Ovary (tissue), 10 donors: ENCODE measurements at places on chromosomes 5 and 9. TPM values are rescaled to one million over a fixed set of nuclear protein-coding genes. Genes with fewer than 3 reads are reported as not detected.

CATSPER3 gene
- polyA plus RNA-seq, result 0.45 TPM

MARCHF11 gene
- 0.27 TPM for polyA plus RNA-seq

DNA sequence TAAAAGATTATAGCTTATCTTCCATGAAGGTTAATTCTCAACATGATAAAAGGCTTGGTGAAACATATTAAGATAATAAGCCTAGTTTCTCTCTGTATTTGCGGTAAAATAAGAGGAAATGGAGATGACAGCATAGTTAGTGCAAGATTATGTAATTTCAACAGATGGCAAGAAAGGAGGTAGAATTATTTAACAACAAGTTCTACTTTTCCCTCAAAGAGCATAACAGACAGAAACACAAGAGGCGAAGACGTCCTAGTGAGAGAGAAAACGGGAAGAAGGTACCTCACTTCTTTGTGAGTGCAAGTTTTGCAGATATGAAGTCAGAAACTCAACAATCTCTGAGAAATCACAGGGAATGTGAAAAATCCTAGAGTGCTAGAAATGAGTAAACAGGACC lies 144.8 kb upstream of the ADCY2 start:
- H3K36me3 ChIP-seq, result no peaks in the 10 kb centered on the region
- H3K4me3 ChIP-seq, result no peak overlapping the region
- no peaks in the 10 kb centered on the region for H3K4me1 ChIP-seq
- no peaks in the 10 kb centered on the region for H3K27me3 ChIP-seq

DNA sequence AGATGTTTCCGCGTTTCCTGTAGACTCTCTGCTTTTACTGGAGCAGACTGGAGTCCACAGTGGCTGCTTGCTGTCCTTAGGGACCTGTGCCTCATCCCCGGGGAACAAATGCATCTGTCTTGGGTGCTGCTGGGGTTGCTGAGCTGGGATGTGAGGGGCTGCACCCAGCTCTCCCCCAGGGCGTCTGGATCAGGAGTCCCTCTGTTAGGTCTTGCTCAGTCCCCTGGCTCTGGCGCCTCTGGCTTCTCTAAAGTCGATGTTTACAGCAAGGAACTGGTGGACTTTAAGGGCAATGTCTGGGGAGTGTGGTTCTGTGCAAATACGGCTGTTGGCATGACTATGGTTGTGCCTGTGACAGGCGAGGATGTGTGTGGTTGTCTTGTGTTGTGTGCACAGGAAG lies 91.4 kb downstream of the CACNA1B start:
- H3K4me3 ChIP-seq, result no peak overlapping the region
- H3K4me1 ChIP-seq, result no peaks in the 10 kb centered on the region
- no peak overlapping the region for H3K27ac ChIP-seq
- peak; percentile 1 for DNase-seq

DNA sequence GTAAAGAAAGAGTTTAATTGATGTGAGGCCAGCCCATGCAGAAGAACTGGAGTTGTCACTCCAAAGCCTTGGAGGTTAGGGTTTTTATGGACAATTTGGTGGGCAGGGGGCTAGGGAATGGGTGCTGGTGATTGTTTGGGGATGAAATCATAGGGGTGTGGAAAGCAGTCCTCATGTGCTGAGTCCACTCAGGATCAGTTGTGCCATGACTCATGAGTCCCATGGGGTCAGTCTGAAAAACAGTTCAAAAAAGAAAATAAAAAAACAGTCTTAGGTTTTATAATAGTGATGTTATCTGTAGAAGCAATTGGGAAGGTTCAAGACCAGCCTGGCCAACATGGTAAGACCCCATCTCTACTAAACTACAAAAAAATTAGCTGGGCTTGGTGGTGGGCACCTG lies 162.3 kb downstream of the KDM4C start:
- no peaks in the 10 kb centered on the region for H3K4me1 ChIP-seq
- no peaks in the 10 kb centered on the region for H3K36me3 ChIP-seq
- no peak overlapping the region for H3K4me3 ChIP-seq
- no peak overlapping the region for H3K27ac ChIP-seq
- H3K27me3 ChIP-seq, result no peaks in the 10 kb centered on the region

- no peaks in the 10 kb centered on the region for H3K36me3 ChIP-seq
- peak overlapping the region; percentile 23 for H3K4me3 ChIP-seq
- DNase-seq, result no peak
- H3K27ac ChIP-seq, result peak overlapping the region; percentile 39
- no peaks in the 10 kb centered on the region for H3K27me3 ChIP-seq
Observed at GRCh38 chr9:113886466-113886865, 10.4 kb downstream of the ZNF618 start.

- no peak overlapping the region for H3K27ac ChIP-seq
- peaks cover 3% of the 10 kb centered on the region for H3K4me1 ChIP-seq
- peak overlapping the region; percentile 99 for H3K4me3 ChIP-seq
- DNase-seq, result no peak
Observed at GRCh38 chr9:128787659-128788058, 606 bp downstream of the TBC1D13 start.

- no peak overlapping the region for H3K4me3 ChIP-seq
- no peaks in the 10 kb centered on the region for H3K36me3 ChIP-seq
- H3K27ac ChIP-seq, result no peak overlapping the region
Observed at GRCh38 chr5:94395468-94395867, 222.9 kb downstream of the KIAA0825 start.

GRCh38 chr5:98510143-98510985 lies 263.1 kb upstream of the RGMB start:
- DNase-seq, result no peak
- H3K4me3 ChIP-seq, result no peak overlapping the region
- no peak overlapping the region for H3K27ac ChIP-seq
- no peaks in the 10 kb centered on the region for H3K4me1 ChIP-seq
- H3K27me3 ChIP-seq, result no peaks in the 10 kb centered on the region
